Stimulated activated CD4-positive, alpha-beta T cell treated with anti-CD3 and anti-CD28 coated beads, TNF-alpha, amount 100 ng/mL, for 1 hour (primary cell): ENCODE measurements at places on chromosomes 6 and 20.

GRCh38 chr20:46673394-46674252 lies 15.6 kb downstream of the TP53RK start:
- DNase-seq = no peak

- DNase-seq = no peak
These were observed 12.7 kb downstream of the CGA start for GRCh38 chr6:87082160-87082721.

DNA sequence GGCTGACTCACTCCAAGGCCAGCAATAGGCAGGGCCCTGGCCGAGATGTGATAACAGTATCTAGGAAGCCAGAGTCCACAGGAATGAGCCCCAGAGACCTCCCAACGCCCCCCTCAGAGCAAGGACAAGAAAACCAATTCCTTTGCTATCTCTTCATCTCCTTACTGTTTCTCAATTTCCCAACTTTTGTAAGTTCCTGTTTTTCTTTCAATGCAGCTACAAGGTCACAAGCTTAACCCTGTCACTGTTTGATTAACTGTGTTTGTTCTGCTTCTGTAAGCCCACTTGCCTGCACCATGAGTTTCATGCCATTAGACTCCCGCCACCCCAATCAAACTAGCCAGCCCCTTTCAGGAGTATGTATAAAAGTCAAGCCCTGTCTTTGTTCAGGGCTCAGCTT lies 3.5 kb downstream of the FKBP1C start:
- DNase-seq = no peak

- no peak for DNase-seq
These were observed 42.7 kb upstream of the TNFRSF21 start for GRCh38 chr6:47352194-47352920.

DNA sequence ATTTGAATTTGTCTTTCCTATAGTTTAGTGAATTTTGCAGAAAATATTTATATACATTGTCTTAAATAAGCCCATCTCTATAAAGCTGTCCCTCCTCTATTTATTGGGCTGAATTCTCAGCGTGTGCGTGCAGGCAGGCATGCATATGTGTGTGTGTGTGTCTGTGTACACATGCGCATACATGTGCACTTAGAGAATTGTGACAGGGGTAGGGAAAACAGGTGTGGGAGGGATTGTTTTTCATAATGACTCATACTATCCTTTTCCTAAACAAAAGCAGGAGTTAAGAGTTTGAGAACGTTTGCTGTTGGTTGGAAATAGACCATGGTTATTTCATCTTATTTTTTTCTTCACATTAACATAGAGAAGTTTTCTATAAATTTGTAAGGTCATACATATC lies 43.4 kb upstream of the FABP7 start:
- DNase-seq = no peak

GRCh38 chr6:19067165-19067564 lies 680.0 kb downstream of the RNF144B start:
- DNase-seq = no peak

DNA sequence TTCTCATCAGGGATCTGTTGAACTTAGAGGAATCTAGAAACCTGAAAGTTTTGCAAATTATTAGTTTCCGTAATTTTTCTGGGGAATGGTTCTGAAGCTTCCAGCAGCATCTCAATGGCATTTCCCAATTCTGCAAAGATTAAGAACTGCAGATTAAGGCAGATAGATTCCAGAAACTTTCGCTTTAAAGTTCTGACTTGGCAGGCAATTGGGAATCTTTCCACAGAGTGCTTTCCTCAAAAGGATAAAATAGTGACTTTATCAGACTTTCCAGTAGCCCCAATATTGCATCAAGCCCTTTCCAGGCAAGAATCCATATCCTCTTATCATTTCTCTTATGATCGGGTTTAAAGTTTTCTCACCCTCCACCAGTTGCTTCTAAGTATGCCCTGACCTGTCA lies 261.1 kb downstream of the FNDC1 start:
- no peak for DNase-seq

DNA sequence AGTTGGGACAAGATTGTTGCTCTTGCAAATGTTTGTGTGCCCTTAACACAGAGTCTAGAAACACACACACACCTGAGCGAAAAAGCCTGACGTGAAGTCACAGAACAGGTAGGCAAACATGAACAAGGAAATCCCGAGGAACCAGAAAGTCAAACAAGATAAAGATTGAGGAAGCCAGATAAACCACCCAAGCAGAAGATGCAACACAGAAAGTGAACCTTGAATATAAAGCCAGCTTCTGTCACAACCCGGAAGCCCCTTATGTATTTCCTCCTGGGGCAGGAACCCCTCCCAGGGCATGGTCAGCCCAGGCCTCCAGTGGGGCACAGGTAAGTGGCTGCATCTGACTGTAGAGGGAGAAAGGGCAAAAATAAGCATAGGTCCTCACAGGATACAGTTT lies 158.2 kb upstream of the SUPT3H start:
- DNase-seq = no peak

- DNase-seq = no peak
These were observed 85.3 kb downstream of the TRMT6 start for GRCh38 chr20:5864873-5865587.

DNA sequence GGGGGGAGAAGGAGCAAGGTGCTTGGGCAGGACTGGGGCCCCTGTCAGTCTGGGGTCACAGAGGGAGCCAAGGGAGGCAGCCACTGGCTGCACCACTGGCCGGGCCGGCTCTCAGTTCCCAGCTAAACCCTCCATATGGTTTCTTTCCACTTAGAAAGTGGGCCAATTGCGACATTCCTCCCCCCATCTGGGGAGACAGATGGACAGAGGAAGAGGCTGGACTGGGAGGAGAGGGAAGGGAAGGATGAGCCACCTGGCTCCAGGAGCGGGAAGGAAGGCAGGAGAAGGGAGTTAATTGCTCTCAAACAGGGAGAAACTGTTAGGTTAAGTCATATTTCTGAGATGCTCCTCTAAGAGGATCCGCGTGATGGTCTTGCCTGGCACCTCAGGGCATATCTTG lies 82.2 kb downstream of the GRM4 start:
- no peak for DNase-seq

GRCh38 chr20:49276961-49277785 lies 684 bp downstream of the ZNFX1 start:
- DNase-seq = peak; percentile 37
